ENCODE measurements at places on chromosomes 6 and 20. TPM values are rescaled to one million over a fixed set of nuclear protein-coding genes. Genes with fewer than 3 reads are reported as not detected.

GRCh38 chr6:90219209-90219985 lies 77.2 kb downstream of the BACH2 start:
- H3K4me1 ChIP-seq, result peaks cover 70% of the 10 kb centered on the region
- H3K36me3 ChIP-seq, result peaks cover 29% of the 10 kb centered on the region
- no peaks in the 10 kb centered on the region for H3K27me3 ChIP-seq
- no peak overlapping the region for H3K4me3 ChIP-seq
- H3K27ac ChIP-seq, result peak overlapping the region; percentile 64
- DNase-seq, result no peak

- H3K4me1 ChIP-seq, result peaks cover 25% of the 10 kb centered on the region
- H3K27me3 ChIP-seq, result peaks cover 9% of the 10 kb centered on the region
- H3K4me3 ChIP-seq, result no peak overlapping the region
- no peaks in the 10 kb centered on the region for H3K36me3 ChIP-seq
- H3K27ac ChIP-seq, result no peak overlapping the region
These were observed 760 bp downstream of the C6orf132 start for GRCh38 chr6:42141603-42142117.

The FGD2 gene
- total RNA-seq, result 352 TPM

- DNase-seq, result peak; percentile 8
- no peak overlapping the region for H3K4me3 ChIP-seq
- no peaks in the 10 kb centered on the region for H3K27me3 ChIP-seq
- no peaks in the 10 kb centered on the region for H3K4me1 ChIP-seq
These were observed 436.7 kb downstream of the RNF144B start for GRCh38 chr6:18823782-18824386.

- no peak overlapping the region for H3K27ac ChIP-seq
- H3K27me3 ChIP-seq, result no peaks in the 10 kb centered on the region
- H3K4me3 ChIP-seq, result no peak overlapping the region
- H3K4me1 ChIP-seq, result no peaks in the 10 kb centered on the region
These were observed 844.5 kb upstream of the DEFB115 start for GRCh38 chr20:30412972-30413371.

The WFDC5 gene
- total RNA-seq, result not detected

DNA sequence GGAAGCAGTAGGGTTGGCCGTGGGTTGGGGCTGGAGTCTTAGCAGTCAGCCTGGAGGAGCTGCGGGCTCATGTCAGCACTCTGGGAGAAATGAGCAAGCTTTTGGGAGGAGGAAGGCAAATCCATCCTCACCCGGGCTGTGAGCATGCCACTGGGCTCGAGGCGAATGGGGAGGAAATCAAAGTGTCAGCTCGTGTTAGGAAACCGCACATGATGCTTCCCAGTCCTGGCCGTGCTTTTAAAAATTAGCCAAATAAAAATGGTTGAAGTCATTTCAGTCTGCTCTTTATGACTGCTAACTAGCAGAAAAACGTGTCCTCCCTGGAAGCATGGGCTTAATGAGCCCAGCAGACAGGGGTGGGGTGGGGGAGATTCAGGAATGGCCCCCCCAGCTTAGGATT lies 98.1 kb downstream of the NFATC2 start:
- H3K27ac ChIP-seq, result no peak overlapping the region
- DNase-seq, result no peak
- no peak overlapping the region for H3K4me3 ChIP-seq
- no peaks in the 10 kb centered on the region for H3K36me3 ChIP-seq
- peaks cover 17% of the 10 kb centered on the region for H3K4me1 ChIP-seq
- H3K27me3 ChIP-seq, result no peaks in the 10 kb centered on the region

DNA sequence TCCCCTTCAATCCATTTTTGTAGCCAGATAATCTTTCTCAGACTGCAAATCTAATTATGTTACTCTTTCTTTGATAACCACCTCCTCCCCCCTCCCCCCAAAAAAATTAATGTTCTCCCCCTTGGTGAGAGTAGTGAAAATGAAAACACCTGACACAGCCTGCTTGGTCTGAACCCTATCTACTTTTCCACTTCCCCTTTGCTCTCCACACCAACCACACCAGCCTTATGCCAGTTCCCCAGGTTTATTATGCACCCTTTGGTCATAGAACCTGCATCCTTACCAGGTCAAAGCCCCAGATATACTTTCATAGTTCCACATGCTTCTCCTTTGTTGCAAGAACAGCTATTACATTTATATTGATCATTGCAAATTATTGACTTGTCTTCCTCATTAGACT lies 19.4 kb downstream of the PFDN4 start:
- no peak overlapping the region for H3K27ac ChIP-seq
- no peaks in the 10 kb centered on the region for H3K4me1 ChIP-seq
- no peak for DNase-seq
- H3K36me3 ChIP-seq, result no peaks in the 10 kb centered on the region

DNA sequence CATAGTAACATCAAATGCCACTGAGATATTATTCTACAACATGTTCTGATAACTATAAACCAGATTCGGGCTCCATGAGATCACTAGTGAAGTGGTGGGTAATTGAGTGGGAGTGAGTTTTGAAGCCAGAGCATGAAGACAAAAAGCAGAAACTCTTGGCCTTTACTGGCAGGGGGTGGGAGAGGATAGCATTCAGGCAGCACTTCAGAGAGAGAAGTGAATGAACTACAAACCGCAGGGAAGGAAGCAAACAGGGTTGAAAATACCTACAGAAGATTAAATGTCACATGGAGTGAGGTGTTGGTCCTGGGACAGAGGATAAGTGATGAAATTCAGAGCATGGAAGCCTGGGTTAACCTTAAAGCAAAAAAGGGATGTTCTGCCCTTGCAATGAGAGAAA lies 250.0 kb downstream of the EPM2A start:
- H3K27ac ChIP-seq, result no peak overlapping the region
- DNase-seq, result no peak
- H3K36me3 ChIP-seq, result no peaks in the 10 kb centered on the region
- no peaks in the 10 kb centered on the region for H3K27me3 ChIP-seq
- H3K4me1 ChIP-seq, result no peaks in the 10 kb centered on the region

The MACROD2 gene
- 5.3 TPM for total RNA-seq

The SLC24A3 gene
- not detected for total RNA-seq

DNA sequence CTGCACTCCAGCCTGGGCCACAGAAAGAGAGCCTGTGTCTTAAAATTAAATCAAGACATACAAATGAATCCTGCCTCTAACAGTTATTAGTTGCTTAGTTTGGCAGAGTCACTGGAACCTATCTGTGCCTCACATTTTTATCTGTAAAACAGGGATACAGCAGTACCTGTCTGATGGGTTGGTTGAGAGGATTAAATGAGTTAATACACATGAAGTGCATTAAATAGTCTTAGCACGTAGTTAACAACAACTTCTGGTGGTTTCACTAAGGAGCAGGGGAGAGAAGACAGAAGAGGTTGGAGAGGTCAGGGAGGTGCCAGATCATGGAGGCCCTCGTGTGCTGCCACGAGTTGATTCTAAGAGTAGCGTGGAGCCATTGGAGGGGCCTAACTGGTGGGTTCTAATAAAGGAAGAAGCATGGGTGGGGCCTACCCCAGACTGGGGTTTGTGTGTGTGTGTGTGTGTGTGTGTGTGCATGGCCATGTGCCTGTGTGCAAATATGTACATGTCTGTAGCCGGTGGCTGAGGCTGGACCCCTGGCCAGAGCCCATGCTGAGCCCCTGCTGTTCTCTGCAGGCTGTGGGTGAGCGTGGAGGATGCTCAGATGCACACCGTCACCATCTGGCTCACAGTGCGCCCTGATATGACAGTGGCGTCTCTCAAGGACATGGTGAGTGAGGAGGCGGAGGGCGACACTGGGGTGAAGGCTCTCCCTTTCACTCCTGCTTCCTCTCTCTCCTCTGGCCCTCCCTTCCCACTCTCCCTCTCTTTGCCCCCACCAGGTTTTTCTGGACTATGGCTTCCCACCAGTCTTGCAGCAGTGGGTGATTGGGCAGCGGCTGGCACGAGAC lies 9.1 kb downstream of the RBCK1 start:
- no peaks in the 10 kb centered on the region for H3K36me3 ChIP-seq
- H3K4me3 ChIP-seq, result no peak overlapping the region
- no peaks in the 10 kb centered on the region for H3K27me3 ChIP-seq
- no peak overlapping the region for H3K27ac ChIP-seq

The KCNK15 gene
- total RNA-seq, result 0.17 TPM

- H3K4me1 ChIP-seq, result no peaks in the 10 kb centered on the region
- H3K27ac ChIP-seq, result no peak overlapping the region
- H3K27me3 ChIP-seq, result no peaks in the 10 kb centered on the region
- DNase-seq, result no peak
- H3K4me3 ChIP-seq, result no peak overlapping the region
These were observed 115.7 kb downstream of the MBOAT1 start for GRCh38 chr6:20096536-20096935.

The C4A gene
- total RNA-seq, result 11.1 TPM

- no peaks in the 10 kb centered on the region for H3K4me1 ChIP-seq
- no peak overlapping the region for H3K27ac ChIP-seq
- H3K36me3 ChIP-seq, result peaks cover 5% of the 10 kb centered on the region
- DNase-seq, result no peak
- no peaks in the 10 kb centered on the region for H3K27me3 ChIP-seq
- H3K4me3 ChIP-seq, result no peak overlapping the region
These were observed 74.4 kb downstream of the ARHGAP18 start for GRCh38 chr6:129635396-129636130.

The PNLDC1 gene
- total RNA-seq, result 0.71 TPM

The CDSN gene
- total RNA-seq, result not detected

DNA sequence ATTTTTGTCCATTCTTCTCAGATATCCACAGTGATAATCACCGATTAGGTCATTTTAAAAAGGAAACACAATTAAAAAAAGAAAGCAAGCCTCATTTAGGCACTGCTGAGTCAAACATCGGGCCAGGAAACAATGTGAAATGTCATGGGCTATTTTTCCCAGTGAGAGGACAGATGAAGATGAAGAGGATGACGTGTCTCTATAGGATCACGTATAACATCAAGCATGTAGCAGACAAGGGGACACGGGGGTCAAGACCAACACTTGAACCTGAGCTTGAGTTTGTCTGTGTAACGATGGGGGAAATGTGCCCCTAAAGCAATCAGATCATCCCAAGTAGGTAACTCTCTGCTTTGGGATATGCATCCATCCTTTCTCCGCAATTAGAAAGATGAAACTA lies 553.2 kb downstream of the CD83 start:
- no peak overlapping the region for H3K27ac ChIP-seq
- DNase-seq, result no peak
- peaks cover 11% of the 10 kb centered on the region for H3K4me1 ChIP-seq
- H3K4me3 ChIP-seq, result no peak overlapping the region

GRCh38 chr6:89689732-89690131 lies 51.2 kb upstream of the LYRM2 start:
- no peak overlapping the region for H3K4me3 ChIP-seq
- no peak overlapping the region for H3K27ac ChIP-seq
- H3K27me3 ChIP-seq, result no peaks in the 10 kb centered on the region
- no peak for DNase-seq
- peaks cover 88% of the 10 kb centered on the region for H3K36me3 ChIP-seq
- H3K4me1 ChIP-seq, result no peaks in the 10 kb centered on the region

DNA sequence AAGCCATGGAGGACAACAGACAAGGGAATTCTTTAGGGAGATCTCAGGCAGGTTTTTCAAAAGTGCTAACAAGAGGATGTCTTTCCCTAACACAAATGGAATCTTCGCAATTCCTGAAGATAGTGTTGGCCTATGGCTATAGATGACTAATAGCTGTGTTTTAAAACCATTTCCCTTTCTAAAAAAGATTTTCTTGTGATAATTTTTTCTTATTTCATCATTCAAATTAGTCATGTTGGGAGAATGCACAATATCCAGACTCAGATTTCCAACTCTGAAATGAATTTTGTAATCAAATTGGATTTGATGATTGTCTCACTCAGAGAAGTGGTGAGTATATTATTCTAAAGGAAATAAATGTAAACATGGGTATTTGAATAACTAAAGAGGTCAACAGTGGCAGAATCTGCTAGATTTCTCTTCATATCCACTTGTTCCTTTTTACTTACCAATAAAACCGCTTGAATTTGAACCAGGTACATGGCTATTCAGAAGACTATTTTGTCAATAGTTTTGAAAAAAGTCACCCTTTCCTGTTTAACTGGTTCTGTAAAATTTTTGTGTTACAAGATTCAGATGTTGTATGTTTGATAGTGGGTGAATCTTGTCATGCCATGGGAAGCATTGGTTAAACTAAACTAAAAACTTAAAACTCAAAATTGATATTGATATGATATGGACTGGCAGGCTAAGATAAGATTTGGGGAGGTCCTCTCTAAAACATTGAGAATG lies 1223.7 kb upstream of the EYS start:
- no peak overlapping the region for H3K27ac ChIP-seq
- no peaks in the 10 kb centered on the region for H3K36me3 ChIP-seq
- no peak for DNase-seq
- H3K4me1 ChIP-seq, result no peaks in the 10 kb centered on the region
- H3K4me3 ChIP-seq, result no peak overlapping the region
- no peaks in the 10 kb centered on the region for H3K27me3 ChIP-seq

DNA sequence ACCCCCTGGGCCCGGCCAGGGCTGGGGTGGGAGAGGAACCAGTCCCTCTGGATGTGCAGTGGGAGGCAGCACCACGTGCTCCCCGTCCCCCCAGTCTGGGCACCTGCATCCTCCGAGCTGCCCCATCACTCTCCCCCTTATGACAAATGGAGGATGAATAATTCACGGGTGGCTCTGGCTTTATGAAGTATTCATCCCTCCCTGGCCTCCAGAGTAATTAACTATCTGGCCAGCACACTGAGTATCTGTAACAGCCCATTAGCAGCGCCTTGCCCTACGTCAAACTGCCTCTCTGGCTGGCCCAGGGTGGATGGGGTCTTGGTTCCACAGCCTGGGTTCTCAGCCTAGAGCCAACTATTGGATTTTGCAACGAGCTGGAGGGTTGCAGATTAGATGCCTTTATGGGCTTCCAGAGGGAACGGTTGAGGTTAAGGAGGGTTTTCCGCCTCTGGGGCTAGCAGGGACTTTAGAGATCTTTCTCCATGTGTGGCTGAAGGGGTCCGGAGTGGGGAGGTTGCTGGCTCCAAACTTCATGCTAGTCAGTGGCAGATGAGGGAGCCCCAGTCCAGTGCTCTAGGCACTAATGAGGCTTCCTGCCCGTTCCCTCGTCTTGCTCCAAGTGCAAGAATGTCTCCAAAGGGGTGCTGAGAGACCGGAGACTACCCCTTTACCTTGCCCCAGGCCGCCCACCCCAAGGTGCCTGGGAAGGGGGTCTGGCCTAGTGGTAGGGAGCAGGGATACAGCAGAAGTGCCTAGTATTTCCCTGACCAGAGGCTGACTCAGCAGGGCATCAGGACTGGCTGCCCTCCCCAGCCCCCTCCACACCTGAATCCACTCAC lies 53.5 kb upstream of the MLN start:
- H3K27ac ChIP-seq, result no peak overlapping the region
- H3K4me3 ChIP-seq, result no peak overlapping the region
- no peaks in the 10 kb centered on the region for H3K36me3 ChIP-seq
- DNase-seq, result no peak

GRCh38 chr20:3732327-3733118 lies at the start of gene HSPA12B:
Gene HSPA12B (plus strand): TSS chr20:3732685. CDS start chr20:3738675, 5,990 bp downstream.
- H3K27ac ChIP-seq, result no peak within 1 kb of the TSS
- peaks cover 16% of the 10 kb centered on the region for H3K27me3 ChIP-seq
- no peak for DNase-seq

The ABHD16B gene
- total RNA-seq, result not detected

GRCh38 chr6:51152594-51152993 lies 333.9 kb downstream of the TFAP2B start:
- H3K4me1 ChIP-seq, result no peaks in the 10 kb centered on the region
- no peaks in the 10 kb centered on the region for H3K27me3 ChIP-seq
- no peak overlapping the region for H3K4me3 ChIP-seq

The SMIM8 gene
- total RNA-seq, result 19.1 TPM

- H3K4me3 ChIP-seq, result peak within 1 kb of the TSS; percentile 77
- H3K27ac ChIP-seq, result no peak within 1 kb of the TSS
- H3K27me3 ChIP-seq, result no peaks in the 10 kb centered on the region
- H3K36me3 ChIP-seq, result no peaks in the 10 kb centered on the region
These were observed at the start of gene SLCO4A1 for GRCh38 chr20:62642051-62642665. Gene SLCO4A1 (plus strand): TSS chr20:62642503. CDS start chr20:62656455, 13,952 bp downstream.

- no peaks in the 10 kb centered on the region for H3K36me3 ChIP-seq
- no peaks in the 10 kb centered on the region for H3K27me3 ChIP-seq
- DNase-seq, result no peak
- H3K27ac ChIP-seq, result no peak overlapping the region
These were observed 145.1 kb upstream of the FKBP1C start for GRCh38 chr6:63066055-63066704.
